ENCODE measurements at places on chromosomes 16 and 17. TPM values are rescaled to one million over a fixed set of nuclear protein-coding genes. Genes with fewer than 3 reads are reported as not detected.

The LITAFD gene
- total RNA-seq: not detected

DNA sequence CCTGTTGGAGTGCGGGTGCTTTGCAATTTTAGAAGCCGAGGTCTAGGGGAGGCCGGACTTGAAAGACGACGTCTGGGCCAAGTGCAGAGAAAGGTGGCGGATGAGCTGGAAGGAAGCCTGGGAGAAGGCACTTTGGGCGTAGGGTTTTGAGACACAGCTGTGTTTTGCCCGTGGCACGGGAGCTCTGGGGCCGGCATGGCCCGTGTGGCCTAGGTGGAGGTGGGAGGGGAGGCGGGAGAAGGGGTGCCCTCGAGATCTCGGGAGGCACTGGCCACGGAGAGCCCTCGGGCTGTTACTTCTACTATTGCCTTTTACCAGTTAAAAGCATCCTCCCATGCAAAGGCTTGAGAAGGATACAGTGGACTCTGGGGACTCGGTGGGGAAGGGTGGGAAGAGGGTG is 161.9 kb downstream of the FOXL1 start:
- DNase-seq: no peak

DNA sequence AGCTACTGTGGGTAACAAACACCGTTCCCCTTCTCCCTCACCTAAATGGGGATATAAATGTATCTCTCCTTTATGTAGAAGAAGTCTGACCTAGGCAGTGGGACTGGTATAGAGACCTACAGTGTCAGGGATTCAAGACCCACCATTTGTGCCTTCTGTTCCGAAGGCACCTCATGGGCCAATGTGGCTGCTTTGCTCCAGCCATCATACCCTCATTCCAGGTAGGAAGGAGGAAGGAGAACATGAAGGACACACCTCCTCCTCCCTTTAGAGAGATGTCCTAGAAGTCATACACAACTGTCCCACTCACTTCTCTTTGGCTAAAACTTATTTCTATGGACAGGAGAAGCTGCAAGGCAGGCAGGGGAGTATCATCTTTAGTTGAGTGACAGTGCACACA is 8.3 kb upstream of the CRISPLD2 start:
- no peak for DNase-seq

- peak; percentile 36 for DNase-seq
Measured at GRCh38 chr17:64117981-64118979, 11.7 kb downstream of the ERN1 start.
